ENCODE measurements at places on chromosomes 3 and 15.

DNA sequence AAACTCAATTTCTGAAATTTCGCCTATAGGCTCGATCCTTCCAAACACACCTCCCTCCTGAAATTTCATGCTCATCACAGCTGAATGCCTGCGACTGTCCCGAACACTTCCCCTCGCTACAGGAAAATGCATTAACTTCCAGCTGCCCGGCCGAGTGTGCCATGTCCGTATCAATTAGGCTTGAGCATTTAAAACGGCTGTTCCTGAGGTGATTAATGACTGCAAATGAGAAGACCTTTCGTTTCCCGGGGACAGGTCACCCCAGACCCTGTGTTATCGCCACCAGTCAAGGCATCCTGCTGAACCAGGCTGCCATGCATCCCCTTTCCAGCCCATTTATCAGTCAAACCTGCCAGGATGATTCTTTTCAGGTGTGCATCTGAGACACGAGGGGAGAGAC lies 63.3 kb downstream of the THBS1 start:
- no peak for DNase-seq

- DNase-seq, result no peak
These were observed 173.8 kb upstream of the TLE3 start for GRCh38 chr15:70271422-70272088.

DNA sequence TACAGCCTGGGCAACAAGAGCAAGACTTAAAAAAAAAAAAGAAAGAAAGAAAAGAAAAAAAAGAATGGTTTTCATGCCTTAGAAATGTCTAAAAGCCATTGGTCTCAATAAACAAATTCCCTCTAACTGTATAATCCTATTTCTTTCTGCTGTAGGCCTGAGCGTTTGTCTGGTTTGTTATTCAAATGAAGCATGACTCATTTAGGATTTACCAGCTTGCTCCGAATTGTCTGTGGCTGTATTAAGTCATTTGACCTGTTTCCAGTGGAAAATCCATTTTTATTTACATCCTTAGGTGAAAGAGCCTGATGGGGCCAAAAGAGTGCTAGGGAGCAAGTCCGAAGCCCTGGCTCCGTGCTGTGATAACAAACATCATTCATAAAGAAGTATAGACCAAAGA lies 73.8 kb downstream of the BDH1 start:
- DNase-seq, result no peak

DNA sequence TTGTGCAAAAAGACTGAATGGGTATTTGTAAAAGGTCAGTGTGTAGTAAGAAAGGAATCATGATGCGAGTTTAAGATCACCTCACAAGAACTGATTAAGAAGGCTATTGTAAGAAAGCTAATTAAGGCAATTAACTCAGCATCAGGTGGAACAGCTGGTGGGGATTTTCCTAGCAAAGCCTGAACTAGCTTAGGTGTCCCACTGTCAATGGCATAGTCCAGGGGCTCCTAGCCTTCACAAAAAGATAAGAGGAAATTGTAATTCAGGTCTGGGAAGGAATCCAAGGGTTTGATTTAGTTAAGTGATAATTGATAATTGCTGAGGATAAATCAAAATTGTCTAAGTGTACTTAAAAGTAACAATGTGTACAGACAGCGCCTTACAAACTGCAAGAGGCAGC lies 901.6 kb downstream of the TUSC7 start:
- DNase-seq, result no peak

DNA sequence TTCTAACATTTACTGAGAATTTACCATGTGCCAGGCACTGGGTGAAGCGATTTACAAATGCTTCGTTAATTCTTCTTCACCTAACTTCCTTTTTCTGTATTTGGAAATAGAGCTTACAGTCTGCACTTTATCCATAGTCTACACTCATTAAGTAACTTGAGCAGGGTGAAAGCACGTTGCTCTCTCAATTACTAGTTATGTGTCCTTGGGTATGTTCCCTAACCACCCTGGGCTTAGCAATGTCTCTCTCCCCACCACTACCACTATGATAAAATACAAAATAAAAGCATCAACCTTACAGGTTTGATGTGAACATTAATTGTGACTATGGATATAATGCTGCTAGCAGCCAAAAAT lies 172.9 kb upstream of the SLC2A2 start:
- no peak for DNase-seq

GRCh38 chr15:69224383-69224782 lies 63.9 kb downstream of the GLCE start:
- no peak for DNase-seq

- no peak for DNase-seq
These were observed 62.4 kb downstream of the RAD18 start for GRCh38 chr3:8900869-8901268.

GRCh38 chr3:109944836-109945235 lies 607.5 kb upstream of the DPPA4 start:
- DNase-seq, result no peak

DNA sequence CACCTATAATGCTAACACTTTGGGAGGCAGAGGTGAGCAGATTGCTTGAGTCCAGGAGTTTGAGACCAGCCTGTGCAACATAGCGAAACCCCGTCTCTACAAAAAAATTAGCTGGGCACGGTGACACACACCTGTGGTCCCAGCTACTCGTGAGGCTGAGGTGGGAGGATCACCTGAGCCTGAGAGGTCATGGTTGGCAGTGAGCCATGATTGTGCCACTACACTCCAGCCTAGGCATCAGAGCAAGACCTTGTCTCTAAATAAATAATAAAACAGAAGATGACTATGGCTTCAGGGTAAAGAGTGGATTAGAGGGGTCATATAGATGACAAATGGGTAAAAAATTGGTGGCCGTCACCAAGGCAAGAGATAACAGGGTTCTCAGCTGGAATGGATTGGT lies 3.1 kb downstream of the SLC25A38 start:
- no peak for DNase-seq

GRCh38 chr3:156655819-156656550 lies 18.4 kb upstream of the TIPARP start:
- DNase-seq, result no peak

DNA sequence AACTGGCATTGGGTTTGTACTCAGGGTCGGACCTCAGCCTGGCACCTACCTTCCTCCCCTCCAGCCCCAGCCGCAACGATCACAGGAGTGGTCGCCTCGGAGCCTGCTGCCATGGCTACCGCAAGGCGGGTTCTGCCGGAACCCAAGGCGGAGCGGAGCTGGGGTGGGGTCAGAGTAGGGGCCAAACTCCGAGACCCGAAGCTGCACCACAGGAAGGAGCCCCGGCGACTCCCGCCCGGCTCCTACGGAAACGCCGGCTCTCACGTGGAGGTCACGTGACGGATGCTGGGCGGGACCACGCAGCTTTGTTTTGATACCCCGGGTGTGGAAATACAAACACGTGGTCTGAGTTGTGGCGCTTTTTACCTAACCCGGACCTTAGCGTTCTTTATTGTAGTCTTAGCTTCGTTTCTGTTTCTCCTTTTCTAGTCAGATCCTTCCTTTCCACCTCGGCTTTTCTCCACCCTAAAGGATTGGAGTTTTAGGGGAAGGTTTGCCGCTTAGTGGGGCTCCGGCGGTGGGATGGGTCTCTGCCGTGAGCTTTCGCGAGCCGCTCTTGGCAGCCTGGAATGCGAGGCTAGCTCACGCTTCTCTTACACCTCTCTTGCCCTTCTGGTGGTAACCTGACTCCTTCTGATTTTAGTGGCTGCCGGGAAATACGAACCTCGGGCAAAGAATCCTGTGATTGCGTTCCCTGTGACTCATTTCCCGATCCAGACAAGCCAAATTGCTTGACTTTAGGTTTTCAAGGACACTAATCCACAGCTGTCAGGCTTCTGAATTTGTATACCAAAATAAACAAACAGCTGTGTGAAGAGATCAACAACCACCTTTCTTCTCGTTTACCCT lies at the start of gene HSPBAP1:
TSS of gene HSPBAP1 (minus strand) at position 264 of the 849 bp plus-strand sequence. CDS start at position 113, 151 bp downstream.
- peak; percentile 81 for DNase-seq

DNA sequence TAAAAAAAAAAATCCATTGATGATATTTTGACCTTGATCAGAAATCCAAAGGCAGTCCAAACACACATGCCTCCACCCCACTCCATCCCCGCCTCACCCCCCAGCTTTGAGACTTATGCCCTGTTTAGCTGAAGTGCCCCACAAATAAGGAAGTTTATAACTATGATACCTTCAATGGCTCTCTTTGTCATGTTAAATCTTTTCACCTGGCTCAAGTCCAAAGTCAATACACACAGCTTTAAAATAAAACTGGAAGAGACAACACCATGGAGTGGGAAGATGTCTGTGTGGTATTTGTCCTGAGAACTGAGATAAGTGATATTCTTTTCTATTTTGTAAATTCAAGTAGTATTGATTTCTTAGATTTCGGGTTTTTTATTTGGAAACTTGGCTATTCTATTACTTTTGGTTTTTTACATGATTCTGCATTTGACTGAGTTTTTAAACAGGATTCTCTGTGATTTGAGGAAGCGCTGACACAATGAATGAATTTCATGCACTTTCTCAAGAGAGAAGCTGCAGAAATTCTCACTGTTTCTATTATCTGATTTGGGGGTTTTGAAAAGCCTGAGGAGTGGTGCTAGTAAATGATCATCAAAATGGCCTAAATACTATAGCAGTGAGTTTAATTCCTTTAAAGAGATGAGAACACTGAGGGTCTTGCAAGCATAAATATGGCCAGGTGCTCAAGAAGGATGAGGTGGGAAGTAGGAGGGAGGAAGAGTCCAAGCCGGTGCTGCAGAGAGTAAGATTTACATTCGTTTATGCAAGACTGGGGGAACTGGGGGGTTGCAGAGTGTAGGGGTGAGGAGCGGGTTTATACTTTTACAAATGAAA lies 5.2 kb downstream of the FOXB1 start:
- no peak for DNase-seq

- DNase-seq, result no peak
These were observed 233.3 kb downstream of the UACA start for GRCh38 chr15:70530017-70530499.

GRCh38 chr15:69394556-69395282 lies 19.4 kb upstream of the KIF23 start:
- peak; percentile 68 for DNase-seq

- DNase-seq, result no peak
These were observed 16.9 kb downstream of the TGFBR2 start for GRCh38 chr3:30623351-30623750.

- no peak for DNase-seq
These were observed 110.3 kb upstream of the ETV5 start for GRCh38 chr3:186219211-186219638.

DNA sequence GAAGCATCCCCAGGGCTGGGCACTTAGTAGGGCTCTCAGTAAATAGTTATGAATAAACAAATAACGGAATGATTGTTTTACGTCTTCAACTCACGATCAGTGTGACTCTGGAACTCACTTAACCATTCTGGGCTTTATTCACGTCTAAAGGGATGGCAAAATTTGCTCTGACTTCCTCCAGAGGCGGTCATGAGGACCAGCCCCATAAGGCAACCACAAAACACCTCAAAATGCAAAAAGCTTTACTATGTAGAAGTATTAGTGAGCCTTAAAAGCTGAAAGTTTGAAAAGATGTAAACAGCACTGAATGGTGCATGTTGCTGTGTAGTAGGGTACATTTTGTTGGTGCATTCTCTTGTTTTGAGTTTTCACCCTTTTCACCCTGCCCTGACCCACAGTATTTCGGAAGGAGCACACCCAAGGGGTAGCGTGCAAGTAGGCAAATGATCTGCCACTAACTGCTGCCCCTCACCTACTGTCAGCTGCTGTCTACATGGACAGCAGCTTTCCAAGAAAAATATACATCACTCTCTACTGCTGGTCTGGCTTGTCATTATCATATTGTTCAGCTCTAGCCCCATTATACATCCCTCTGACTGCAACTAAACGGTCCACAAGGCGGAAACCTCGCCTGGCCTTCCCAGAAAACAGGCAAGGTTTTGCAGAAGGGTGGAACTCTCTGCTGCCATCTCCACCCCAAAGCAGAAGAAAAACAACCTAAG lies 308.5 kb upstream of the PROK2 start:
- DNase-seq, result no peak

- no peak for DNase-seq
These were observed 742.4 kb downstream of the NAALADL2 start for GRCh38 chr3:175601521-175601920.

DNA sequence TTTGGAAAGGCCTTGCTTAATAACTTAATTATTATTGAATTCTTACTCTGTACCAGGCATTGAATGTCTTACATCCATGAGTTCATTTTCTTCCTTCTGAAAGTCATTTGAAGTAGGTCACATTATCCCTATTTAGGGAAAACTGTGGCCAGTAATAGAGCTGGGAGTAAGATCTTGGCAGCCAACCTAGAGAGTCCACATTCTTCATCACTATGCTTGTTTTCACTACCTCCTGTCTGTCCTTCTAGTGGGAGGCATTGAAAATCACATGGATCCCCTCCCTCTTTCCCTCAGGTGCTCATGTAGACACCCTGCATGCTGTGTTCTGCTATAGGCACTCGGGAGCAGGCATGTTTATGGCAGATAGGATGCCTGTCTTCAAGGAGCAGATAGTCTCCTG lies 154.9 kb downstream of the EBLN2 start:
- DNase-seq, result no peak

DNA sequence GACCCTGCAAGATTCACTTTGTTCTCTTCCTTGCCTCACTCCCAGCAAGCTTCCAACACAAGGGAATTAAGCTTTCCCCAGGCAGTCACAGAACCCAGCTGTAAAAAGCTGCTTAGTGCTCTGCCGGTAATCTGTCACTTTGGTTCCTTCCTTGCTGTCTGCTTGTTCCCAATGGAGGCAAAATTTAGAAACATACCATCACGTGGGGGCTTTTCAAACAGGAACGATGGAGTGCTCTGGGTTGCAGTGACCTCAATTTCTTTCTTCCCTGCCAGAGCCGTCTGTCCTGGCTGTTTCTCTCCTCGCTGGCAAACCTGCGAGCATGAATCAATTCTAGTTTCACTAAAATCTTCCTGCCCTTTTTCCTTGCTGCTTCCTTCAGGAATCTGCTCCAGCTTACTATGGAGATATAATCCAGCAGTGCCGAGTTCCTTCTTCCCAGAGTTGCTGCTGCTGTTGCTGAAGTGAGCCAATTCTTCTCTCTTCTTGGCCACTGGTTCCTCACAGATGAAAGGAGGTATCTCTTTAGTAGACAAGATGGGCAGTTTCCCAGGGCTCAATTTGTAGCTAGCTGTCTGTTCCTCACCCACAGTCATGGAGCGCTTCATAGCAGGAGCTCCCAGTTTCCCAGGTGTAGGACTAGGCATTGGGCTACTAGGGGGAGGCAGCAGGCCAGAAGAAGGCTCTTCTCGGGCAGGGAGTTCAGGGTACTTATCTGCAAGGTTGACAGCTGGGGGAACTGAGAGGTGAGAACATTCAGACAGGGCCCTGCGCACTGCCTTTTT lies 88.1 kb downstream of the DHX30 start:
- no peak for DNase-seq

DNA sequence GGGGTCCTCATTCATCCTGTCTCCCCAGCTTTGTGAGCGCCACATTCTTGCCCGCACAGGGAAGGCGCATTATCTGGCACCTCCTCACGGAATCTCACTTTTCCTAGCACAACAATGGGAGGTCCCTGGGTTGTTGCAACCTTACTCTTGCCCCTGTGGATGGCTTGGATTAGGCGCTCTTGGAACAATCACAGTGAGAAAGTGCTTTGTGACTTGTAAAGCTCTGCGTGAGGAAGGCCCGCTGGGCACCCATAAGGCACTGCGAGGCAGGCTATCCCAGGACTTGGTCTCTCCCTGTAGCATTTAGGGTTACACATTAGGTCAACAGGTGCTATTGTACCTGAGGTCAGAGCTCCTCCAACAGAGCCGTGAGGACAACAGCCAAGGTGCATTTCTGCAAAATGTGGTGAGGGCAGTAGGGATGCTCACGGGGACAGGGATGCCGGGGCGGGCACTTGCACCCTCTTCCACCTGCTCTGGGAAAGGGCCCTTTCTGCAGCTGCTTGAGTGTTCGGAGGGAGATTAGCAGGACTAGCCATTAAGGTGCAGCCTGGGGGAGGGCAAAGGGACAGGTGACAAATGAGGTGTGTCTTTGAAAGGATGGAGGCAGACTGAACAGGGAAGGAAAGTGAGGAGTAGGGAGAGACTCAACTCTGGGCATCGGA lies 13.9 kb upstream of the LRRC15 start:
- DNase-seq, result no peak
